ENCODE measurements at places on chromosomes 1 and 21.

DNA sequence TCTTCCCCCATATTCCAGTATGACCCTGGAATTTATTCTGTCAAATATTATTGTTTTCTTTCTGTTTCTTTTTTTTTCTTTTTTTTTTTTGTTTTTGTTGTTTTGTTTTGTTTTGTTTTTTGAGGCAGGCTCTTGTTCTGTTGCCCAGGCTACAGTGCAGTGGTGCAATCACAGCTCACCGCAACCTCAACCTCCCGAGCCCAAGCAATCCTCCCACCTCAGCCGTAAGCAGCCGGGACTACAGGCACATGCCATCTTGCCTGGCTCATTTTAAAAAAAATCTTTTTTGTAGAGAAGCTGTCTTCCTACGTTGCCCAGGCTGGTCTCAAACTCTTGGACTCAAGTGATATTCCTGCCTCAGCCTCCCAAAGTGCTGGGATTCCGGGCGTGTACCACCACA is 237.6 kb downstream of the SMYD3 start:
- DNase-seq: no peak

- no peak for DNase-seq
These were observed 60.3 kb downstream of the CDC42BPA start for GRCh38 chr1:227257964-227258363.

DNA sequence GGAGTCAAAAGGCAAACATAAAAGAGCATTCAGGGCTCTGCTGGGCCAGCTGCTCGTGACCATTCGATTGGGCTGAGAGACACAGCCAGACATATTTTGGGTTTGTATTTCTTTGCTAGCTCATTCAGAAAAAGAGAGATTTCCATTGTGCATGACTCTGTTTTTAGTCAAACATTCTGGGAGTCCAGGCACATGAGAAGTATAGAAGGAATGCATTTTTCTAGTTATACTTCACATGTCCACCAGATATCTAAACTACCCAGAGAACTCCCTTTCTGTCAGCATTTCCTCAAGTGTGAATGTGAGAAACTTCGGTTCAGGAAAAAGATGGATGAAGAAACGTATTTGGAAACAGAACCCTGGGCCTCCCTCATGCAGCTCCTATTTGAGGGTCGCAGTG is 6.3 kb upstream of the KCNE1 start:
- DNase-seq: no peak

DNA sequence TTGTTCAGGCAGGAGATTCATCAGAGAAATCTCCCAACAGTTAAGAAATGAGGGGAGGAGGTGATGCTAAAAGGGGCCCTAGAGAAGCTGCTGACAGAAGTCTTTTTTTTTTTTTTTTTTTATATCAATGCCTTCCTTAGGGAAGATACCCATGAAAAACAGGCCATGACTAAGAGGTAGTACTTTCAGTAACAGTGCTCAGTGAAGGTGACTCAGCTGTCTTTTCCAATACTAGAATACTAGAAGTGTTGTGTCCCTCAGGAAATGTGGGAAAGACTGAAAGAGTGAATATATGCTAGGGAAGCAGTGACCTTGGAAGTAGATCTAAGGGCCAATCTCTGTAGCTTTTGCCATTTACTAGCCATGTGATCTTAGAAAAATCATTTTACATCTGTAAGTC is 52.4 kb upstream of the SLFNL1 start:
- no peak for DNase-seq

DNA sequence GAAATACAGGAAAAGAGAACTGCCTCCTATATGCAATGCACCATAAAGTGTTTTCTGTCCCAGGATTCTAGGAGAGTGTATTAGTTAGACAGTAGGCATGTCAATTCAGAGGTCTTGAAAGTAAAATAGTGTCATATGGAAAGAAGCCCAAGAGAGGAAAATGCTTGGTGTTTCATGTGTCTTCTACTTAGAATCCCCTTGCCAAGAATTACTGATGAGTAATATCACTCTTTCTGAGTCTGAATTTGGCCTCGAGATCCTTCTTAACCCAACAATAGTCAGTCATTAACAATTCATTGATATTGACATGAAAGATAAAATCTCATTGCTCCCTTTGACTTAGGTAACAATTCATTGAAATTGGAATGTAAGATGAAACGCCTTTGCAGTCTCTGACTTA is 972.2 kb downstream of the TTLL7 start:
- no peak for DNase-seq

DNA sequence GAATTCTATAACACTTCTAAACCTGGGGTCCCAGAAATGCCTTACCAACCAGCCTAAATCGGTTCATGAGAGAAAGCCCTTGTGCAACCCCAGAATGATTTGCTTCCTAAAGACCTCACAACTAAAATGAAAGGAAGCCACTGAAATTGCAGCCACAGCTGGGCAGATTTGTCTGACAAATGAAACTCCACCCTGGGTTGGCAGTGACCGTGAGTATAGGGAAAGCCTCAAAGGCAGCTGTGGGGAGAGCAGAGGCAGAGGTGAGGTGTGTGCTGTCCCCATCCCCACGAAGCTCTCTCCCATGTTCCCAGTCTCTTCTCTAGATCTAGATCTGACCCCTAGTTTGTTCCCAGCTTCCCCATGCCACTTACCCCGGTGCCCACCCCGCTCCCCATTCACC is 23.1 kb downstream of the RHBDL2 start:
- DNase-seq: no peak

GRCh38 chr21:16976193-16976592 is 536.6 kb upstream of the CXADR start:
- DNase-seq: no peak

- no peak for DNase-seq
These were observed 34.1 kb upstream of the NEK7 start for GRCh38 chr1:198122693-198123092.

DNA sequence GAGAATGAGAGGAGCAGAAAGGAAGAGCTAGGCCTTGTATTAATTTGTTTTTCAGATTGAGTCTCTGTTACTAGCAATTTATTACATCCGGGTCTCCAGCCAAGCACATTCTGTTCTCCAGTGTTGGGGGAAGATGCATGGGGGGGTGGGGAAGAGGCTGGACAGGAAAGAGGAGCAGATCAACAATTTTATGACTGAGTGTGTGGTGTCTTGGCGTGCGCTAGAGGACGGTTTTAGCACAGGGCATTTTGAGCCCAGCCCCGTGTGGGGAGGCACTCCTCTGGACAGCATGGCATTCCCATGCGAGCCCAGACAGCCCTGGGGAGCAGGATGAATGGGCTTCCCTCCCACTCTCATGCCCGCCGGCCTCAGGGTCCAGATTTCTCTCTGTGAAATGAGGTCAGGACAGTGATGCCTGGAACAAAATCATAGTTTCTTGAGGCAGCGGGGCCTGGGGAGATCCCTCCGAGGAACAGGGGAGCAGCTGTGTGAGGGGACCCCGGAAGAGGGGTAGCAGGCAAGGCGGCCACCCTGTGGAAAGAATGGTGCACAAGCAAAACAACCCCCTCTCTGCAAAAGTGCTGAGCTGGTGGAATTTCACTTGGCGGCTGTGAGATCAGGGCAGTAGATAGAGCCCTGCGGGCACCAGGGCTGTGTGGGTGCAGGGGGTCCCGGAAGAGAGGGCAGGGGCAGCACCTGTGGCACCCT is 16.3 kb downstream of the SOX13 start:
- no peak for DNase-seq

DNA sequence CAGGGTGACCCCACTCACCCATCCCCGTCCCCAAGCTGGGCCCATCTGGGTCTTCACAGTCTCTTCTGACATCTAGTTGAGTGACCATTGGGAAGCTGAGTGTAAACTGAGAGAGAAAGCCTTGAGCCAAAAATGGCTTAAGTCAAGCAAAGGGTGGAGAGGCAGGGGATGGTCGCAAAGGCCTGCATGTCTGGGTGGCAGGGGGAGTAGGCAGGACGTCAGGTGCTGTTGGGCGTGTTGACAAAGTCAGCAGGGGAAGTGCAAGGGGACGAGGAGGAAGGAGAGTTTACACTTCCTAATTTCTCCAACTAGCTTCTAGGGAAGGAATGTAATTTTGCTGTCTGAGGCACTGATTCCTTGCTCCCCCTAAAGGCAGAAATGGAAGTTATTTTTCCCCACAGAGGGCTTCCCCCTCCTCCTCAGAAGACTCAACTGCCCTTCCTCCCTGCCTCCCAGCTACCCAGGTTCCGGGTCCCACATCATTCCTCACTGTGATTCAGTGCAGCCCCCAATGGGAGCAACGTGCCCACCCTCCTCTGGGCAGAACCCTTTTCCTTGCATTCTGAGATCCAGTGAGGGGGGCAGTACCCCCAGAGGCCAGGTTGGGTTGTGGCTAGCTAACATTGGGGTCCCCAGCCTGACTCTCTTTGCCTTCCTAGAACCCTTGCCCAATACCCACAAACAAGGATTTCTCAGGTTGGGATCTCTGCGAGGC is 1.2 kb upstream of the ADORA1 start:
- no peak for DNase-seq

DNA sequence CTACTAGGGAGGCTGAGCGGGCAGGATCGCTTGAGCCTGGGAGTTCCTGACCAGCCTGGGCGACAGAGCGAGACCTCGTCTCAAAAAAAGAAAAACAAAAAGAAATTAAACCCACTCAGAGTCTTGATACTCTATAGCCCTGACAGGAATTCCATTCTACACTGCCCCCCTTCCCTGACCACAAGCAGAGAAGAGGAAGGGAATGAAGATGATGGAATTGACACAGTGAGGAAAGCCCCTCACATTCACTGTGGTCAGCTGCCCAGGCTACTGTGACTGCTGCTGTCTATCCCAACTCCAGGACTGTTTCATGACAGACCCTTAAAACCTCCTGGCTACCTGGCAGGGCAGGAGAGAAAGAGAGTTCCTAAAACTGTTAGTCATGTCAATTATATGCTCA is 12.1 kb downstream of the LIN9 start:
- no peak for DNase-seq

DNA sequence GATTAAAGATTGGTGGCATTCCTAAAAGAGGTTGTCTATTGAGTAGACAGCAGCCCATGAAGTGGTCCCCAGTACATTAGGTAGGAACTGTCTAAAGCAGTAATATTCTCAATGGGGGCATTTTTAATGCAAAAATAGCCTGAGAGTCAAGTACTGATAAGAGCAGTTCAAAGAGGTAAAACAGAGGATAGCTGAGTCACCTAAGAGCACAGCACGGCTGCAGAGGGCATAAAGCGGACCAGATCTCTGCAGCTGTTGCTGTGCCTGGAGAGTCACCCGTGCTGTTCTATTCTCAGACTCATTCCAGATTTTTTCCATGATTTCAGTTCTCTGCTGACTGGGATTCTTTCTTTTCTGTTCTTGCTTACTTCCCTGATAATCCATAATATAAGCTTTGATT is 313.2 kb downstream of the OLFM3 start:
- no peak for DNase-seq

DNA sequence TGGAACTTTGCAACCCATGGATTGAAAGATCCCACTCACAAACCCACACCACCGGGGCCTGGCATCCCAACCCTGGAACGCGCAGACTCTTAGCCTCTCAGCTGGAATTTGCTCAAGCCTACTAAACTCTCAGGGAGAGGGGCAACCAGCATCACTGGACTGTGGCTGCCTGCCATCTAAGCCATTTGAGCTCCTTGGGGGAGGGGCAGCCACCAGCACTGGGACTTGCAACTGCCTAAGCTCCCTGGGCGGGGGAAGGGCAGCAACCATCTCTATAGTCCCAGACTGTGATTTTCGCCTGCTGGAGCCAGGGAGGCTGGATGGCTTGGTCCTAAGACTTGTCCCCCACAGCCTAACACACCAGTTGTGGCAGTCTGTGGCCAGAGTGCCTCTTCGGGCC is 122.3 kb downstream of the SNX7 start:
- no peak for DNase-seq

DNA sequence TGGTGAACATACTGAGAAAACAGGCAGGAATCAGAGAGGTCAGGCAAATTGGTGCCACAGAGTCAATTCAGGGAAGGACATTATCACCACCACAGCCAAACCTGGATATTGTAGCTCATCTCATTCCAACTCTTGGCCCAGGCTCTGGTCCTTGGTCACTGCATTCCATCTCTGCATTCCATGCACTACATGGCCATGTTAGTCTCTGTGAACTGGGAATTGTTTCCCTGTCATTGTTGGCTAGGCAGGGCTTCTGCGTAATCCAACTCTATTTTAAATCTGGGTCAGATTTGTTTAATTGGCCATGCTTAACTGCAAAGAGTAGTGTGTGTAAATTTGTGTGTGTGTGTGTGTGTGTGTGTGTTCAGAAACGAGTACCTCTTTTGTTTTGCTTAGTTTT is 837.6 kb upstream of the ADAMTS5 start:
- DNase-seq: no peak

DNA sequence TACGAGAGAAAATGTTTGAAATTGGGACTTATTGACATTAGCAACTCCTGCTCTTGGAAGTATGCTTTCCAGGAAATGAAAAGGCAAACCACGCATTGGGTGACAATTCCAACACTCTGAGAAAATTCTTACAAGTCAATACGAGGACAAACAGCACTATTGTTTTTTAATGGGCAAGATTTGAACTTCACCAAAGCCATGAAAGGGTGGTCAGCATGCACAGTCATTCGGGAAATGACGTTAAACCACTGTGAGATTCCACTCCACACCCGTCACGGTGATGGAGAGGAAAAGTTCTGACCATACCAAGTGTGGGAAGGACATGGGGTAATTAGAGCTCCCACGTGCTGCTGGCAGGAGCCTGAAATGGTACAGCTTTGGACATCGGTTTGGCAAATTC is 12.2 kb upstream of the PRXL2B start:
- DNase-seq: no peak

GRCh38 chr1:205443585-205444299 is 12.1 kb downstream of the BLACAT1 start:
- no peak for DNase-seq

GRCh38 chr1:231630558-231631205 is 4.1 kb downstream of the DISC1 start:
- no peak for DNase-seq

DNA sequence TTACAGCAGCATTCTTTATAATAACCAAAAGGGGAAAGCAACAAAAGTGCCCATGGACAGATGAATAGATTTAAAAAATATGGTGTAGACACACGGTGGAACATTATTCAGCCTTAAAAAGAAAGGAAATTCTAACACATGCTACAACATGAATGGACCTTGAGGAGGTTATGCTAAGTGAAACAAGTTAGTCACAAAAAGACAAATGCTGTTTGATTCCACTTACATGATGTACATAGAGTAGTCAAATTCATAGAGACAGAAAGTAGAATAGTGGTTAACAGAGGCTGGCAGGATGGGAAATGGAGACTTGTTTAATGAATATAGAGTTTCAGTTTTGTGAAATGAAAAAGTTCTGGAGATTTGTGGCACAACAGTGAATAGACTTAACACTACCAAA is 151.4 kb downstream of the CYYR1 start:
- DNase-seq: no peak
